Activated T-helper 17 cell treated with anti-CD3 and anti-CD28 coated beads, Interleukin-2, amount 50 U/mL, for 72 hours (primary cell): ENCODE measurements at places on chromosomes 12 and 14.

- no peak for ATAC-seq
Measured at GRCh38 chr14:94897561-94897960, 127.6 kb upstream of the GSC start.

DNA sequence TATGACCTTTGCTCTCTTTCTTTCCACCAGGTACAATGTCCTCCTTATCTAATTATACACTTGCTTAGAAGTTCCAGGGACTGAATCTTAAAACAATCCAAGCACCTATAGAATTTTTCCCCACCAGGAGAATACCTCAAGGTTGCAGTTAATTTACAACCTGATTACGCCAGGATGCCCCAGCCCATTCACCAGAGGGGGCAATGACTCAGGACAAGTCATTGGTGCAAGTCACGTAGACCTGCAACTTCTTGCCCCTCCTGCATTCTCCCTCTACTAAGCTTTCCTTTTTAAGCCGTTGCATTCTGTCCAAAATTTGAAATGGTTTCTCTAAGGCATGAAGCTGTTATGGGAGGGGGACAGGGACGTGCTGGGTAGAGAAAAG, 111.1 kb upstream of the SCAF11 start:
- ATAC-seq = no peak

DNA sequence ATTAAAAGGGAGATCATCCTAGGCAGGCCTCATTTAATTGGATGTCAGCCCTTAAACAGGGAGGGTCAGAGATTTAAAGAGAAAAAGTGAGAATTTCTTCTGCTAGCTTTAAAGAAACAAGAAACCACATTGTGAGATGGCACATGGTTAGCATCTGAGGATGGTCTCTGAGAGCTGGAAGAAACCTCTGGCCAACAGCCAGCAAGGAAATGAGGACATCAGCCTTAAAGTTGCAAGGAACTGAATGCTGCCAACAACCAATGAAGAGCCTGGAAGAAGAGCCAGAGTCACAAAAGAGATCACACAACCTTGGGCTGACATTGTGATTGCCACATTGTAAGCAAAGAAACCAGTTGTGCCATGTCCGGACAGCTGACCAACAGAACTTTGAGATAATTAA, 17.5 kb upstream of the FAR2 start:
- ATAC-seq = no peak

GRCh38 chr12:117151403-117152031, 38.8 kb downstream of the FBXO21 start:
- no peak for ATAC-seq

DNA sequence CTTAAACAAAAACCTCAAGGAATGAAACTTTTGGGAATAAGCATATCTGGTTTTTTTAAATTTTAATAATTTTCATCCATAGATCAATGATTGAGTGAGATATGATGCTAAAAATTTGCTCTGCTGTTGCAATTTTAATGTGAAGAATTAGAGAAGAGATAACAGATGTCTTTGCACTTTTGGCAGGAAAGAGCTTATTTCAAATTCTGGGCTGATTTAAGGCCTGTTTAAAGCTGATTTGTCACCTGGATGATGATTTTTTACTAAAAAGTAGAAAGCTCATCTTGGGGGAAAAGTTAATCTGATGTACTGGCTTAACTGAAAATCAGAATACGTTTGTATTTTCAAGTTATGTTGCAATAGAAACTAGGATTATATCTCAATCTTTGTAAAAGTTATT, 268.9 kb upstream of the NOVA1 start:
- ATAC-seq = no peak
